Activated CD8-positive, alpha-beta memory T cell treated with anti-CD3 and anti-CD28 coated beads, Interleukin-2, amount 50 U/mL, for 4 hours (primary cell): ENCODE measurements at places on chromosomes 16 and 17.

- no peak for DNase-seq
Measured at GRCh38 chr16:51151435-51151960, 428 bp upstream of the SALL1 start.

- DNase-seq = no peak
Measured at GRCh38 chr16:57649846-57650245, 18.3 kb upstream of the ADGRG3 start.

DNA sequence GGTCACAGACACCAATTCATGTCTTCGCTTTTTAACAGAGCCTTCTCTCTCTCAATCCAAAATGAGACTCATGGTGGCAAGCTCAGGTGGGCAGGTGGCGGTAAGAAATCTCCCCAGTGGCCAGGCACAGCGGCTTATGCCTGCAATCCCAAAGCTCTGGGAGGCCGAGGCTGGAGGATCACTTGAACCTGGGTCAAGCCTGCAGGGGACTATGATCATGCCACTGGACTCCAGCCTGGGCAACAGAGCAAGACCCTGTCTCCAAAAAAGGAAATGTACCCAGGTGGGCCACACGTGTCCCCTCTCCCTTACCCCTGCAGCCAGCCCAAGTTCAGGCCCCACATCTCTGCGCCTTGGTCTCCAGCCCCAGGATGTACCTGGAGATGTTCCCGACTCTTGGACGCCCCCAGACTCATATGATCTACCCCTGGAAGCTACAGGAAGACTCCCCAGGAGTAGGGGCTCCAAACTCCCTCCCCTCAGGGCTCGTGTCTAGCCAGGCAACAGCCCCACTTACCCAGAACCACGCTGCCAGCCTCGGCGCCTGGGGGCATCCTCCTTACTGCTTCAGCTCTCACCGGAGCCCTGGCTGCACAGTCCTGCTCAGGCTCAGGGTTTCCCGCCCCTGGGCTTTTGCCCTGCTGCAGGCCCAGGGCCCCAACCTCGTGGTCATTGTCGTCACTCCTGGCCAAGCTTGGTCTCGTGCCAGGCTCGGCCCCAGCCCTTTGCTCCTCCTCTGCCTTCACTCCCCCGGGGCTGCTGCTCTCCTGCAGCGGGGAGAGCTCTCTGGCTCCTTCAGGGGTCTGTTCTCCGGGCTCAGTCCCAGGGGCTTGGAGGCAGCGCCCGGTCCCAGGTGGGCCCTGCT lies 16.2 kb downstream of the MYLK3 start:
- no peak for DNase-seq

DNA sequence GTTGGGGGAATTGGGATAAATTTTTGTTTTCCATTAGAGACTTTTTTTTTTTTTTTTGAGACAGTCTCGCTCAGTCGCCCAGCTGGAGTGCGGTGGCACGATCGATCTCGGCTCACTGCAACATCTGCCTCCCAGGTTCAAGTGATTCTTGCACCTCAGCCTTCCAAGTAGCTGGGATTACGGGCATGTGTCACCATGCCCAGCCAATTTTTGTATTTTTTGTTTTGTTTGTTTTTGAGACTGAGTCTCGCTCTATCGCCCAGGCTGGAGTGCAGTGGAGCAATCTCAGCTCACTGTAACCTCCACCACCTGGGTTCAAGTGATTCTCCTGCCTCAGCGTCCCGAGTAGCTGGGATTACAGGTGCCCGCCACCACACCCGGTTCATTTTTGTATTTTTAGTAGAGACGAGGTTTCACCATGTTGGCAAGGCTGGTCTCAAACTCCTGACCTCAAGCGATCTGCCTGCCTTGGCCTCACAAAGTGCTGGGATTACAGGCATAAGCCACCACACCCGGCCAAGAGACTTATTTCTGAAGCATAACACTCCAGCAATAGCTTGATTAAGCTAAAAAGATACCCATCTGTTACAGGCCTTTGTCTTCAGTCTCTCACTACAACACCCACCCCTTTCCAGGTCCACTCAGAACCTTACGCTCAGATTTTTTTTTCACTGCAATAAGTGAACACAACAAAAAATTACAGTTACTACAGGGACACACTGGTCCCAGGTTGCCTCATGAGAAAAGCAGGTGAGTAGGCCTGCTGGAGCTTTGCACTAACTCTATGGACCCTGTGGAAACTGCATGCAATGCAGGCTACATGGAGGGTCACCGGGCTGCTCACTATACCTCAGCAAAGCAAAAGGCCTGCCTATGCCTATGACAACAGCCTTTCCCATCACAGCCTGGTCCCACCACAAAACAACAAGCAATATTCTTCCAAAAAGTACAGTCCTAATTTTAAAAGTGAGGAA lies 34.6 kb downstream of the KANSL1 start:
- no peak for DNase-seq

DNA sequence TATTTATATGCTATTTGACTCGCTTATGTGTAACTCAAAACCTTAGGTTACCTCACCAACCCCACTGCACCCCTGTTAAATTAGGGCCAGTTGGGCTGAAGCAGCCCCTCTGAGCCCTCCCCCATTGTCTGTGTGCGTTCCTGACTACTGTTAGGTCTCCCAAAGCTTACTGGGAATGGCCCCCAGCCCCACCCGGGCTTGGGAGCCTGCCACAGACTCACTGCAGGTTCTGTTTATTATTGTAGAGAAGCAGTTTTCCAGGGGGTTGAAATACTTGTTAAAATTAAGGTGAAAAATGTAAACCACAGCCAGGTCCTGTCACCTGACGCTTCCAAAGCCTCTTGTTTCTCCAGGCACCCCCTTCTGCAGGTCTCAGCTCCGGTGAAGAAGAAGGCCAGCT lies 151.7 kb downstream of the FOXL1 start:
- DNase-seq = no peak

DNA sequence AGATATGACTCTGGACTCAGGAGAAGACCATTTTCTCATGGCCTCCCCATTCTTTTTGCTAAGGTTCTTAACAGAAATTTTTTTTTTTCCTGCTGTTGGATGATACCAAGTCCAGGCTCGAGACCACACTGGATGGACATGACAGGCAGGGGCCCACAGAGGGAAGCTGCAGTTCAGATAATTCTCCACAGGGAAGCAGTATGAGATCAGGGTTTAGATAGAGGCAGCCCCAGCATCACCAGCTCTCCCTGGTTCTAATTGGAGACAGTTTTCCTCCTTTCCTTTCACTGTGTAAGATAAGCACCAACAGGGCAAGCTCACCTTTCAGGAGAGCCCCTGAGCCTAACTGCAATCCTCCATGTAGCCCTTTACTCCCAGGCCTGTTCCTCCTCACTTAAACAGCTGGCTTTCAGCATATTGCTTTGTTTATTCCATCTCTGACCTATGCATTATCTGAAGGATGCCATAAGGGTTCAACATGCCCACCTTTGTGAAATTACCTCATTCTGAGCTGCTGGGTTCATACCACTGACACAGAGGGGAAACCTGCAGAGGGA lies 108.1 kb downstream of the SNX11 start:
- DNase-seq = no peak

GRCh38 chr17:19017804-19018599 lies 13.4 kb upstream of the FAM83G start:
- no peak for DNase-seq

DNA sequence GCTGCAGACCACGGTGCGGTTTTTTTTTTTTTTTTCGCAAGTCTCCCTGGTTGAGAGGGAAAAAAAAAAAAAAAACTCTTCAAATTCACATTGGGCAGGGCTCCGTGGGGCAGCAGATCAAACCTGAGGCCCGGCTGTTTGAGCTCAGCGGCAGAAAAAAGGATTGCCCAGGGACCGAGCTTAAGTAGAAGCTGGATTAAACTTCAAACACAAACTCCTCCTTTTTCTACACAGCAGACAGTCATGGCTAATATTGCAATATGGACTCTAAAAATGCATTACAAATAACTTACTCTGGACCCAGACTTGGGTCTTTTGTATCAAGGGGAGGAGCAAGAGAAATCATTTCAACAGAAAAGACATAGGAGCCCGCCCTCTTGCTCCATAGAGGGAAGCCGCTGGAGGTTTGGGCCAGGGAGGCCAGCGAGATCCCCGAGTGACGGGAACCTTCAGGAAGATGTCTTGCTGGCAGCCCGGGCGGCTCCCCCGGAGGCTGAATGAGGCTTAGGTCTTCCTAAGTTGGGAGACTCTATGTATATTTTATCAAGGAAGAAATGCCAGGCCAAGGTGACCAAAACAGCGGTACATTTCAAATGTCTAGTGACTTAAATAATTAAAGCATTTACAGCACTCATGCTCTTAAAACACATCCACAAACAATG lies 167.7 kb downstream of the ZNF423 start:
- DNase-seq = no peak

DNA sequence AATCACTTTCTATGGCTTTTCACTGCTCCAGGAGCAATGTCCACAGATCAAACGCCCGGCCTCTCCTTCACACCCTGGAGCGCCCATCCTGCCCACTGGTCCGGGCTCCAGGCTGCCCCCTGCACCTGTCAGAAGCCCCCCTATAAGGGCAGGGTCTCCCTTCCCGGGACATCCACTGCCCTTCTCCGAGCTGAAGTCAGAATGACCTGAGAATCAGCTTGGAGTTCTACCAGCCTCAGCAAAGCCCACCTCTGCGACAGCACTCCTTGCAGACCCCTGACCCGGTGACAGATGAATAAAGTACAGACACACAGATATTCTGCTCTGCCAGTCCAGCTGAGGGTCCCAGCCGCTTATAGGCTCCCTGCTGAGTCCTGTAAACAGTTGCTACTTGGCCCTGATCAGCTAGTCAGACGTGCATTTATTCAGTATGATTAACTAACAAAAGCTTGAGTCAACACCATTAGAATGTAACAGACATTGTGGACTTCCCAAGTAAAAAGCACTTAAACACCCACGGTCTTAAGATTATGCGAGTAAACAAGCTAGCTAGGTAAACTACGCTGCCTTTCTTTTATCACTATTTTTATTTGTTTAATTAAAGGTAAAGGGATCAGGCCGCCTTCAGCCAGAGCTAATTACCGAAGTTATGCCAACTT lies 4.8 kb downstream of the SLC7A5 start:
- no peak for DNase-seq

GRCh38 chr17:68835071-68835470 lies 120.1 kb downstream of the ABCA8 start:
- DNase-seq = no peak

DNA sequence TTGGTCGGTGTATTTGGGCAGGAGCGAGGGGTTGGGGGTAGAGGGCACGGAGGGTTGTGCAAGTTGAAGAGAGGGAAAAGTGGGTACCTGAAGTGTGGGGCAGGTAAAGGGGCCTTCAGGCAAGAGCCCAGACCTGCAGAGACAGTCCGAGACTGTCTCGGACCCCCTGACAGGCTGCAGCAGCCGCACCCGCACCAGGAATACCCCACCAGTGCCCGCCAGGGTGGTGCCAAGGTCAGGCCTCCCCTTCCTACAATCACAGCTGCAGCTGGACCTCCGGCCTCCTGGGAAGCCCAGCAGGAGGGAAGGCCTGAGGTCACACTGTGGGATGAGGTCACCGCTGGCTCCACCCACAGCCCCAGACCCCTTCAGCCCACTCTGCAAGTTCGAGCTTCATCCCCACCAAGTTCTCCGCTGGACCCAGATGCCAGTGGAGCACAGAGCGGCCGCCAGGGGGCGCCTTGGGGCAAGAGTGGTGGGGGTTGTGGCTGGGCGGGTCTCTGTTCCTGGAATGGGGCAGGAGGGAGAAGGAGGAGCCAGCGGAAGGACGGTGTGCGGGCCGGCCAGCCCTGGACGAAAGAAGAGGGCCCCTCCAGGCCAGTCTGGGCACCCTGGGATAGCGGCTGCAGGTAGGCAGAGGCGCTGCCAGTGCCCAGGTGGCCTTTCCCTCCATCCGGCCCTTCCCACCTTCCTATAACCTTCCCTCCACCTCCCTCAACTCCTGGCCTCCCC lies at the start of gene HSD3B7:
Gene HSD3B7, plus strand, starts transcription at position 539 of the 732 bp plus-strand sequence. CDS start 452 bp downstream, outside the sequence.
- peak; percentile 82 for DNase-seq

DNA sequence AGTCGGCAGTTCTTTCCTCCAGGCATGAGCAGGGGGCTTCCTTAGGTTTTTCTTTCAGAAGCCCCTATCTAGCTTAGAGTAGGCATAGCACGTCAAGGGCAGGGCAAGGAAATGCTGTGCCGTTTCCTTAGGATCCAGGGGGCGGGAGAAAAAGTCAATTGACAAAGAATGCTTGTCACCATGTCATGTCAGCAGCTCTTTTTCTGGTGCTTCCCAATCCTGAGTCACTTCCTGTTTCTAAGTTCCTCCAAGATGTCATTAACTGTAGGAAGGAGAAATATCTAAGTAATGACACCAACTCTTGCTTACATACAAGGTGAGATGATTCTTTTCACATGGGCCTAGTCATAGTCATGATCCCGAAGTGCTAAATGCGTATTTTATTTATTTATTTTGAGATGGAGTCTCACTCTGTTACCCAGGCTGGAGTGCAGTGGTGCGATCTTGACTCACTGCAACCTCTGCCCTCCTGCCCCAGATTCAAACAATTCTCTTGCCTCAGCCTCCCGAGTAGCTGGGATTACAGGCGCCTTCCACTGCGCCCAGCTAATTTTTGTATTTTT lies 35.2 kb downstream of the GJC1 start:
- no peak for DNase-seq

- no peak for DNase-seq
Measured at GRCh38 chr17:38749223-38750043, 1.3 kb upstream of the PCGF2 start.

GRCh38 chr17:27354491-27355081 lies 60.7 kb downstream of the WSB1 start:
- DNase-seq = no peak

DNA sequence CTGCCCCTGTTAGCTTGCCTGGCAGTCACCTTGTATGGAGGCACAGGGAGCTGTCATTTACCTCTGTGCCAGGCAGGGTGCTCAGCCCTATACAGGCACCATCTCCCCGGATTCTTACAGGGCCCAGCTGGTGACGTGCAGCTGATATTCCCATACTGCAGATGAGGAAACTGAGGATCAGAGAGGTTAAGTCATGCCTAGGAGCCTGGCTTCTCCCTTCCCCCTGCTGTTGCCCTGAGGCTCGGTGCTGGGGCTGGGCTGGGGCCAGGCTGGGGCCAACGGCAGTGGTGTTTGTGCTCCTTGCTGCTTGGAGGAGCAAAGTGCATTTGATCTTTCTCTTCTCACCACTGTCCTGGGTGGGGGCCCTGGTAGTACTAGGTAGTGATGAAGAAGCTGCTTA lies 54.7 kb upstream of the IL34 start:
- no peak for DNase-seq

DNA sequence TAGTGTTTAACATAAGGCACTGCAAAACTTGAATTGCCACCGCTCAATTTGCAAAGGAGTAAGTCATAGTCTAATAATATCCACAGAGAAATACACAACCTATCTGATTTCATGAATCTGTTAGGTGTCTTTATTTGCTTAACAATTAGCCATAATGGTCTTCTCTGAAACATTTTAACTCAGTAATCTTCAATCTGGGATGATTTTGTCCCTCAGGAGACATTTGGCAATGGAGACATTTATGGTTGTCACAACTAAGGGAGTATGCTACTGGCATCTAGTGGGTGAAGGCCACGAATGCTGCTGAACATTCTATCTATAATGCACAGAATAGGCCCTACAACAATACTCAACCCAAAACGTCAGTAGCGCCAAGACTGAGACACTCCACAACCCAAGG lies 4.3 kb downstream of the UBE2G1 start:
- DNase-seq = no peak
